ENCODE measurements at places on chromosomes 16 and 17.

GRCh38 chr16:10356870-10357842 is 28.7 kb upstream of the ATF7IP2 start:
- no peak for DNase-seq

DNA sequence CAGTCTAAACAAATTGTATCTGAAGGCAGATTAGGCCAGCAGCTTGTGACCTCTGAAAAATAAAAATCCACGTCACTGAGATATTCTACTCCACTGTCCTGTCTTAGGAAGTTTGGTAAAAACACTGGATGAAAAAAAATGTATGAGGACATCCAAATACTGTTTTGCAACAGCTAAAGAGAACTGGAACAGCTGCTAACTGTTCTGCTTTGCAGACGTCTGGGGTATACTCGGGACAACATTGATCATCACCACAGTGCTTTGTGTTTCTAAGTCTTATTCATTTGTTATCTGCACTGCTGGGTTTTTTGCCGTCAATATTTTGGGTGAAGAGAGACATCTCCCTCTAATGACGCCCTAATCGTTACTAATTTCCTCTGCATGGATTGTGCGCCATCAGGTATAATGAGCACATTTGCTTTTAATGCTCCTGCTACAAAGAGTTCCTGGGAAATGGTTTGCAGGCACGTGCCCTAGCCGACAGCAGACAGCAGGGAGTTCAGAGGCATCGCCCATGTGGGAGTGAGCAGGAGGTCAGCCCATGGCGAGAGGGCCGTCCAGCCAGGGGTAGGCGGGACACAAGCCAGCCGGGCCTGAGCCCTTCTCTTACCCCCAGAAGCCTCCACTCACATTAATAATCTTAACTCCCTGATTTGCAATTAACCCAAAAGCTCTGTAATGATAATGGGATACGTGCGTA is 87.0 kb downstream of the CBLN1 start:
- DNase-seq, result no peak

DNA sequence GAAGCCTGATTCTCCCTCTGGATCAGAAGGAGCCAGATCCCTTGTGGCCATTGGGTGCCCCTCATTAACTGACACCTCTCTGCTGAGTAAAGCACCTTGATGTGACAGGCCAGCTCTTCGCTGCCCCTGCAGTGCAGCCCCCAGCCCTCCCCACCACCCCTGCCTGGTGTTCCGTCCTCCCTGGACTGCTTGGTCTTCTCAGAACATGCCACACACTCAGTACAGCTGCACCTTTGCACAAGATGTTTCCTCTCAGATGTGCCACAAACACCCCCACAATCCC is 20.2 kb downstream of the GOSR2 start:
- no peak for DNase-seq

GRCh38 chr16:89545044-89545830 is 15.2 kb upstream of the RPL13 start:
- DNase-seq, result no peak

- DNase-seq, result no peak
Observed at GRCh38 chr16:56346131-56346890, 79.0 kb downstream of the AMFR start.
